BJ (cell line): ENCODE measurements at places on chromosomes 5 and 9.

DNA sequence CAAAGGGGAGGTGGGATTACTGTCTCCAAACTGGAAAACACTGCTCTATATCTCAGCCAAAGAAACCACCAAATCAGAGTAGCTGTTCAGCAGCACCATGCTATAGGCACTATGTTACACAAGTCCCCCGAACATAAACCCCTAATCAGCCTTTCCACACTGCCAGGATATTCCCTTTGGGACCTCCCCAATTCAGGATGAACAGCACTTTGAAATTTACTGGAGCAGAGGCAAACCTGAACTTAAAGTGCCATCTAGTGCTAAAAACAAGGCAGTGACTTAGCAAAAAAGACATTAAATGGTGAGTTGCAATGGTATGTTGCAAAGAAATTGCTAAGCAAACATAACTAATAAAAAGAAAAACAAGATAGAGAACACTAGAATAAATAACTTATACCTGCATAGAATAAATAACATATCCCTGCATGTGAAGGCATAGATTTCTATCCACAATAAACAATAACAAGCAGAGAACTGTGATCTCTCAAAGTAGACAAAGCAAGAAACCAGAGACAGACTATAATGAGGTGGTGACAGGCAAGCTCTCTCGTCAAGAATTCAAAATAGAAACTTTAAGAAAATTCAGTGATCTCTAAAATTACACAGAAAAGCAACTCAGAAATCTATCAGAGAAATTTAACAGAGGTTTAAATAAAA, 584.4 kb upstream of the ACO1 start:
- DNase-seq: no peak

DNA sequence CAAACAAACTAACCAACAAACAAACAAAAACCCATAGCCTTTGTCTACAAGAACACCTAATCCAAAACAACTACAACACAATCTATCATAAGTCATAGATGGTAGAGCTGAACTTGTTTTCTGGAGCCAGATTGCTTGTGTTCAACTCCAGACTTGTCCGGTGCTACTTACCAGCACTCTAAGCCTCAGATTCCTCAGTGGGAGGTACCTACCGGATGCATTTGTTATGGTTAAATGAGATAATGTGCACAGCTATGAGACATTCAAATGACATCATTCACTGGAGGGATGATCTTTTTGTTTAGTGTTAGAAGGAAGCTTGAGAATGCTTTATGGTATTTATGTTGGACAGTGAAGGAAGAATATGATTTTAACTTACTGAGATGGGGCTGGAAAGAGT, 592.9 kb upstream of the C9orf72 start:
- DNase-seq: no peak

- no peak for DNase-seq
Measured at GRCh38 chr5:21154526-21154925, 1166.5 kb upstream of the CDH18 start.

- no peak for DNase-seq
Measured at GRCh38 chr5:115541611-115542010, 3.0 kb downstream of the FEM1C start.

GRCh38 chr5:67147760-67148159, 48.8 kb downstream of the CD180 start:
- DNase-seq: no peak

- no peak for DNase-seq
Measured at GRCh38 chr9:121189006-121189405, 12.7 kb downstream of the RAB14 start.

DNA sequence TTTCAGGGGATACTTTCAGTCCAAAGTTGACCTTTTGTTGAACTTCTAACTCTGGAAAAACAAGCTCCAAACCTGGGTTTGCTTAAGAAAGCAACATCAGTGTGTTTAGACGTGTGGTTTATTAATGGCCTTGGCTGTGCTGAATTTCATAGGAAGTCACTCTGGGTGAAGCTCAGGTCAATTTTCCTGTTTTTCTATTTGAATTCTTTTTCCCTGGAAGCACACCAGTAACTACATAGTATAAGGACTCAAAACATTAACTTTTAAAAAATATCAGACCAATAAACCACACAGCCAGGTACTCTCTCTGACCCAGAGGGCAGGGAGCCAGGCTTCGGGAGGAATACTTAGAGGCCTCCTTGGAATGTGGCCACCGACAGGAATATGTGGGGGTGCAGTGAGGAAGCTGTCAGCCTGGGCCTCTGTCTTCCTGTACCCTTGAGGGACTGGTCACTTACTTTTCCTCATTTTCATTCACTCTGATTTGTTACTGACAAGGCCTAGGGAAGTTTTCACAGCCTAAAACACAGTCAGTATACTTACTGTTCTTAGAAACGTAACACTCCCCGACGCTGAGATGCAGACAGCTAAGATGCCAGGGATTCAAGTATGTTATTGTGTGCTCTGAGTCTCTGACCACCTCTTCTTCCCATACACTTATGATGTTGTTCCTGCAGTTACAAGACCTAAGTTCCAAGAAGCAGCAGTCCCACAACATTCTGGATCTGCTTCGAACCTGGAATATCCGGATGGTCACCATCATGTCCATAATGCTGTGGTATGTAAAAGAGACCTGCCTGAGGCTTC, 18.9 kb downstream of the SLC22A5 start:
- no peak for DNase-seq
